Stimulated activated CD4-positive, alpha-beta T cell treated with anti-CD3 and anti-CD28 coated beads, Interleukin-12 subunit alpha, Interleukin-12 subunit beta, amount 100 ng/mL, for 48 hours (primary cell): ENCODE measurements at places on chromosomes 5 and 9.

GRCh38 chr5:28580616-28581015 lies 1542.2 kb upstream of the CDH9 start:
- DNase-seq = no peak

- no peak for DNase-seq
Measured at GRCh38 chr5:123937230-123937629, 425.3 kb downstream of the CSNK1G3 start.

GRCh38 chr5:36414869-36415282 lies 113.2 kb upstream of the RANBP3L start:
- no peak for DNase-seq

DNA sequence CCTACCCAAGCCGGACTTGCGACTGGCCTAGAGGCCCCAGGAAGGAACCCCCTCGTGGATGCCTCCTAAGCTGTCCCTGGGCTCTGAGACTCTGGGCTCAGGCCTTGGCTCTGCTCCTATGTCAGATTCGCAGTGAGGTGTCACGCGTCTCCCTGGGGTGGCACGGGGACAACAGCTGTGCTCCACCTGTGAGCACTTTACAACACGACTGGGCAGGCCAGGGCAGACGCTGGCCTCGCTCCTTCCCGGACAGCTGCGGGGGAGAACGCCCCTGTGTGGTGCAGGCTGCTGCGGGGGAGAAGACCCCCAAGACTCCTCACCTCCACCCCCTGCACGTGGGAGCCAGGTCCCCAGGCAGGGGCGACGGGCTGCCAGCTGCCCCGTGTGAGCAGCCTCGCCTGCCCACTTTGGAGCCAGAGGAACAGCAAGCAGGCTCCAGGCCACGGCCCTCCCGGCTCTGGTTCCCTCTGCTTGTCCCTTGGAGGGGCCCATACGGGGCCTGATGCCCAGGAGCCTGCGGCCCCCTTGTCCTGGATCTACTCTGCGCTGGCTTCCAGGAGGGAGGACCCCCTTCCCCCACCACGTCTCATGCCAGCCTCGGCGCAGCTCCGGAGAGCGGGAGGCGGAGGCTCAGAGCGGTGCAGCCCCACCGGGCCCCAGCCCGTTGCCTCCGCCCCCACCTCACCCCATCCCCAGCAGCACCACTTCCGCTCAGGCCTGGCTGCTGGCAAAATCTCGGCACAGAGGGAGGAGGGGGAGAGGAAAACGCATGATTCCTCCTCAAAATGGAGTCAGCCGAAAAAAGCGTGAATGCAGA lies 36.0 kb downstream of the SARDH start:
- DNase-seq = peak; percentile 64

- no peak for DNase-seq
Measured at GRCh38 chr9:69949396-69949795, 94.3 kb upstream of the MAMDC2 start.
